Activated naive CD4-positive, alpha-beta T cell treated with anti-CD3 and anti-CD28 coated beads, Interleukin-2, amount 50 U/mL, for 72 hours (primary cell): ENCODE measurements at places on chromosomes 2 and 18. TPM values are rescaled to one million over a fixed set of nuclear protein-coding genes. Genes with fewer than 3 reads are reported as not detected.

FBXO15 gene
- 1.2 TPM for total RNA-seq

TEX51 gene
- not detected for total RNA-seq

PRSS56 gene
- total RNA-seq, result not detected

PDCD1 gene
- total RNA-seq, result 22.5 TPM

LGALSL gene
- total RNA-seq, result 1.0 TPM

IL1B gene
- total RNA-seq, result not detected

PXDN gene
- total RNA-seq, result 0.14 TPM

EVX2 gene
- total RNA-seq, result not detected

FN1 gene
- 0.62 TPM for total RNA-seq

MAP3K19 gene
- total RNA-seq, result not detected

CYRIA gene
- 2.7 TPM for total RNA-seq

LIMS3 gene
- 1.1 TPM for total RNA-seq

GALR1 gene
- not detected for total RNA-seq

ALPG gene
- not detected for total RNA-seq

C2orf74 gene
- 9.7 TPM for total RNA-seq

CD28 gene
- total RNA-seq, result 159 TPM

CCDC138 gene
- 6.5 TPM for total RNA-seq

DPP4 gene
- 42.0 TPM for total RNA-seq

LRRTM4 gene
- total RNA-seq, result not detected

GRHL1 gene
- 0.59 TPM for total RNA-seq

GAL3ST2 gene
- 1.1 TPM for total RNA-seq

TMEM163 gene
- total RNA-seq, result 0.16 TPM

IL1F10 gene
- total RNA-seq, result not detected

DSG2 gene
- total RNA-seq, result 0.23 TPM

MATN3 gene
- total RNA-seq, result not detected

ABHD1 gene
- total RNA-seq, result 0.43 TPM

IL36RN gene
- not detected for total RNA-seq

ZNF2 gene
- total RNA-seq, result 5.3 TPM

REG3A gene
- total RNA-seq, result not detected

HOXD9 gene
- total RNA-seq, result not detected

FAM237A gene
- total RNA-seq, result not detected

CCDC68 gene
- total RNA-seq, result not detected

CHRNA1 gene
- total RNA-seq, result not detected
